ENCODE measurements at places on chromosomes 7 and 10. TPM values are rescaled to one million over a fixed set of nuclear protein-coding genes. Genes with fewer than 3 reads are reported as not detected.

- DNase-seq, result peak; percentile 50
These were observed 1.9 kb downstream of the ACSL5 start for GRCh38 chr10:112375721-112376395.

DNA sequence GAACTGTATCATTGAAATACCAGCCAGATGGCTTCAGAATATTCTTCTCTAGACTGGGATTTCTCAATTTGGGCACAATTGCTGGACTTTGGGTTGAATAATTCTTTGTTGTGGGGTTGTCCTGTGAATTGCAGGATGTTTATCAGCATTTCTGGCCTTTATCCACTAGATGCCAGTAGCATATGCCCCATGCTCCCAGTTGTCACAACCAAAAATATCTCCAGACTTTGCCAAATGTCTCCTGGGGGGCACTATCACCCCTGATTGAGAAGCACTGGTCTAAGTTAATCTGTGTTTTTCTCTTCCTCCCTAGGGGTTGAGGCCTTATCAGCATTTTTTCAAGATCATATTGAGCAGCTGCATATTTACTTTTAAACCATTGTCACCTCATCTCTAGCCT, 204.9 kb upstream of the SP8 start:
- DNase-seq, result no peak

GRCh38 chr10:93542358-93542791, 24.1 kb upstream of the FFAR4 start:
- no peak for DNase-seq

DNA sequence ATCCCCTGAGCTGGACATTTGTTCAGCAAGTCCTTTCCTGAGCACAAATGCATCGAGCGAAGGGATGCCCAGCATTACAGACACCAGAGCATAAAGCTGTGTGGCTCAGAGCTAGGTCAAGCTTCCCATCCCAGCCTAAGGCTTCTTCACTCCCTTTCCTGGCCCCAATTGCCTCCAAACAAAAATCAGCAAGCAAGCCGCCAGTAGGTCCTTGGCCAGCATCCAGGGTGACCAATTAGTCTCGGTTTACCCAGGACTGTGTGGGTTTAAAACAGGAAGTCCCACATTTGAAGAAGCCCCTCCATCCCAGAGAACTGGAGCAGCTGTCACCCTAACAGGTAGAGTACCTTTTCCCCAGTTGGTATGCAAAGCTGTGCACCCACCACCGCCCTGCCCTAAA, 51.2 kb downstream of the PRKAG2 start:
- DNase-seq, result no peak

CTBP2 gene
- total RNA-seq, result 129 TPM

RNF148 gene
- total RNA-seq, result 3.4 TPM
